ELR (cell line): ENCODE measurements at places on chromosomes 7 and 10.

- DNase-seq: no peak
Measured at GRCh38 chr7:50330254-50330653, 25.7 kb downstream of the IKZF1 start.

DNA sequence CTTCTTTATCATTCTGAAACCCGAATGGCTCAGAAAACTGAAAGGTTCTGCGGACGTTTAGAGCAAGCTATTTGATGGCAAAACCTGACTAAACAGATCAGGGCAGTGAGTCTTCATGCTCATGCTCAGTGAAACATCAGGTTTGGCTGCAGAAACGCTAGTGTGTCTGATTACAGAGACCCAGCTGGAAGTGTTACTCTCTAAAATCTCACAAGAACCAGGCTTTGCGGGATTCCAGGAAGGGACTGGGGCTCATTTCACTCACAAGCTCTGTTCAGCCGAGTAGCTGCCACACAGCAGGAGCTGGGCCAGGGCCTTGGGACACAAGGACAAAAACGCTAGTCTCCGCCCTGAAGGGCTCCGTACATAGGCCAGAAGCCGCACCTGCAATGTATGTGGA, 2.9 kb downstream of the PITRM1 start:
- no peak for DNase-seq

- DNase-seq: no peak
Measured at GRCh38 chr10:104485632-104486031, 132.0 kb downstream of the CFAP58 start.

DNA sequence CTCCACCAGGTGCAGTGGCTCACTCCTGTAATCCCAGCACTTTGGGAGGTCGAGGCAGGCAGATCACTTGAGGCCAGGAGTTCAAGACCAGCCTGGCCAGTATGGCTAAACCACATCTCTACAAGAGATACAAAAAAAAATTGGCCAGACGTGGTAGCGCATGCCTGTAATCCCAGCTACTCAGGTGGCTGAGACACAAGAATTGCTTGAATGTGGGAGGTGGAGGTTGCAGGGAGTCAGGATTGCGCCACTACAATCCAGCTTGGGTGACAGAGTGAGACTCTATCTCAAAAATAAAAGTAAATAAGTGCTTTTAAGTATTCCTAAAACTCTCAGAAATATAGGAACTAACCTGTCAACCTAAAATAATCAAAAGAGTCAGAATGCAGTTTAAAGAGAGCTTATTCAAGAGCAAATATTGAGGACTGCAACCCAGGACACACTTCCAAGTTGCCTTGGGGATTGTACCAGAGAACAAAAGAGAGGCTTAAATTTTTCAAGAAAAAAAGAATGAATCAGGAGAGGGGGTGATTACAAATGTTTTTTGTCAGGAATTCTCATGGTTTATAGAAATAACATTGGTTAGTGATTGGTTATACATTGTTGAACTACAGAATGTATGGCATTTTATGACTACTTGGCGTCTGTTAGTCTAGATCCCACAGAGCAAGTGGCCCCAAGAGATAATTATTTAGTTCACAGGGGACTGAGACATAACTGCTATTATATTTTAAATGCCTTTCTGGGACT, 33.2 kb upstream of the PPP1R9A start:
- DNase-seq: no peak

DNA sequence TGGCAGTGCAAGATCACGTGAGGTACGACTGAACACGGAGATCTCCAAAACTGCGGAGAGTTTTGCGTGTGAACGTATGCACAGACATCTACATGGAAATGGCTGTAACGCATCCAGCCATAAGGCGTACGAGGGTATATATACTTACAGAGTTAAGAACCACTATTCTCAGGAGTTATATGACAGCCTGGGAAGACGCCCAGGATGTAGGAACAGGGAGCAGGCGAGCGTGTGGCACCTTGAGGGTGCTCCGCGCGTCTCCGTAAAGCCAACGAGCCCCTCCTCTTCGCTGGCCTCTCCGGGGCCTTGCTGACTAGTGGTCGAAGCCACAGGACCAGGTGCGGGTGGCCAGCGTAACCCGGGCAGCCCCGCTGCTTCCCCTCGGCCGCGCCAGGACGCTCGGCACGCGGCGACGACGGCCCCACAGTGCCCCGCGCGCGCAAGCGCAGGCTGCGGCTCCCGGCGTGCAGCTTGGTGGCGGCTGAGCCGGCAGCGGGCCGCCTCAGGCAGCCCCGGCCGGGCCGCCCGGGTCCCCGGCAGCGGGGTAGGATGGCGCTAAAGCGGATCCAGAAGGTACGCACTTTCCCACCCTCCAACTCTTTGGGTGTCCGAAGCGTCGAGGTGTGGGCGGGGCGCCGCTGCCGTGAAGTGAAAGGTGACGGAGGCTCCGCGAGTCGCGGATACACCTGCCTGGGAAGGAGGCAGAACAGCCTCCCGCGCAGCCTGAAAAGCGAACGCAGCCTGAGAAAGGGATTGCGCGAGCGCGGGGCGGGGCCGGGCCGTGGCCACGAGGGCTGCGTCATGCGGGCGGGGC, at the start of gene UBE2D4:
Gene UBE2D4 (plus strand): TSS at position 453 of the 814 bp plus-strand sequence. CDS start 97 bp downstream, at position 550.
- peak; percentile 86 for DNase-seq

GRCh38 chr7:147759327-147759943, 831.1 kb upstream of the C7orf33 start:
- DNase-seq: no peak
